ENCODE measurements at places on chromosomes 11 and 22.

- DNase-seq = no peak
These were observed 29.9 kb upstream of the LRRC32 start for GRCh38 chr11:76700177-76701100.

- DNase-seq = peak; percentile 93
These were observed 565.2 kb downstream of the BUD13 start for GRCh38 chr11:116207421-116208141.

DNA sequence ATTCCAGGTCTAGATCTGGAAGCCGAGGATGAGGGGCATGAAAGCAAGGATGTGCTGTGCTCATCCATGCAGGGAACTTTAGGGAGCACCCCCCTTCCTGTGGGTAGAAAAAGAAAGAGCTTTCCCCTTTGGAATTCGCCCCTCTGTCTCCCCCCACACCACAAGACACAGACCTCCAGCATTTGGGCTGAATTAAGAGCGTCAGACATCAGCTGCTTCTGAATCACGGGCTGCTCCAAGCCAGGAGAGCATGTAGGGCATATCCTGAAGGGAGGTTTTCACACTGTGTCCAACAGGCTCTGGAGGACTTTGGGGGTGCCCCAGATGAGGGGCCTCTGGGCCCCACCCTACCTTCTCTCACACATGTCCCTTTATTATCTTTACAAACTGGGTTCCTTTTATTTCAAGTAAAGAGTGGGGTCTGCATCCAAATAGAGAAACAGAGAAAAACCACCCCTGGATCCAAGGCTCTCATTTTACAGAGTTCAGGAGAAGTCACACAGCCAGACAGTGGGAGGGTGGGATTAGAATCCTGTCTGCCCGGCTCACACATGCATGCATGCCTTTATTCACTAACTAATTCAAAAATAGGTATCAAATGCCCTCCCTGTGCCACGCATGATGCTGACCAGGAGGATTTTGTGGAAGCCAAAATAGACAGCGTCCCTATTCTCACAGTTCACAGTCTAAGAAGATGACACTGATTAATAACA, 52.8 kb downstream of the LRRC32 start:
- DNase-seq = no peak

GRCh38 chr11:74749127-74749964, 697 bp downstream of the RNF169 start:
- no peak for DNase-seq

DNA sequence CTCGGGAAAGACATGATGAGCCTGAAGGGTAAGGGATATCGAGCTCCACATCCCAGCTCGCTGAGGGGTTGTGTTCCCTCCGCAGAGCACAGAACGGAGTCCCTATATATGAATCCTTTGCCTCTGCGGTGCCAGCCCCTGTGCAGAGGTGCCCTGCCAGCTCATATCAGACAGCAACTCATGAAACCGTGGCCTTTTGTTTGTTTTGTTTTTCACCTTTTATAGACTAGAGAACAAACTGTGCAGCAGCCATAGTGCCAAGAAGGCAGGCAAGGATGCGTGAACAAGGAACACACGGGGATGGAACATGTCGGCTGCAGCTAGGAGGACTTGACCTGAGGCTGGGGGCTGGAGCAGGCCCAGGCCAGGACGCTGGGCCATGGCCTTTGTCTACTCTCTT, 109.8 kb downstream of the PKNOX2 start:
- no peak for DNase-seq

- DNase-seq = no peak
These were observed 281.7 kb upstream of the MTNR1B start for GRCh38 chr11:92687724-92688123.

DNA sequence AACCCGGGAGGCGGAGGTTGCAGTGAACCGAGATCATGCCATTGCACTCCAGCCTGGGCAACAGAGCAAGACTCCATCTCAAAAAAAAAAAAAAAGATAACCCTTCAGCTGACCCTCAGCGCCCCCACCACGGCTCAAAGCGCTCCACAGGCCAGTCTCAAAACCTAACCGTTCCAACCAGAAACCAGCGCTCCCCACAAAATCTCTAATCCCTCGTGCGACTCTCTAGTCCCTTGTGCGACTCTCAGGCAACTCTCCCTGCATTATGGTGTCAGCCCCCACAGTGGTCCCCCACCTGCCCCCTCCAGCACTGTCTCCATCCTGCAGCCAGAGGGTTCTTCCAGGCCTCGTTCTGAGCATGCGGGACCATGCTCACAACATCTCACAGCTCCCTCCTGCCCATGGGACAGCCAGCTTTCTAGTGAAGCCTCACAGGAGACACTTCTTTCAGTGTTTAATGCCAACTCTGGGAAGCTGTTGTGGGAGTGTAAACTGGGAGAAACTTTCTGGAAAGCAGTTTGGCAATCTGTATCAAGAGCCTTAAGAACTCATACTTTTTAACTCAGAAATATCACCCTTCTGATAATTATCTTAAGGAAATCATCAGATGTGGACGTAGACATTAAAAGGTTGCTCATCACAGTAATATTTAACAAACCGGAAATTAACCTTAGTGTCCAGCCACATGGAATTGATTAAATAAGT, 4.2 kb upstream of the RASGRP2 start:
- DNase-seq = no peak

DNA sequence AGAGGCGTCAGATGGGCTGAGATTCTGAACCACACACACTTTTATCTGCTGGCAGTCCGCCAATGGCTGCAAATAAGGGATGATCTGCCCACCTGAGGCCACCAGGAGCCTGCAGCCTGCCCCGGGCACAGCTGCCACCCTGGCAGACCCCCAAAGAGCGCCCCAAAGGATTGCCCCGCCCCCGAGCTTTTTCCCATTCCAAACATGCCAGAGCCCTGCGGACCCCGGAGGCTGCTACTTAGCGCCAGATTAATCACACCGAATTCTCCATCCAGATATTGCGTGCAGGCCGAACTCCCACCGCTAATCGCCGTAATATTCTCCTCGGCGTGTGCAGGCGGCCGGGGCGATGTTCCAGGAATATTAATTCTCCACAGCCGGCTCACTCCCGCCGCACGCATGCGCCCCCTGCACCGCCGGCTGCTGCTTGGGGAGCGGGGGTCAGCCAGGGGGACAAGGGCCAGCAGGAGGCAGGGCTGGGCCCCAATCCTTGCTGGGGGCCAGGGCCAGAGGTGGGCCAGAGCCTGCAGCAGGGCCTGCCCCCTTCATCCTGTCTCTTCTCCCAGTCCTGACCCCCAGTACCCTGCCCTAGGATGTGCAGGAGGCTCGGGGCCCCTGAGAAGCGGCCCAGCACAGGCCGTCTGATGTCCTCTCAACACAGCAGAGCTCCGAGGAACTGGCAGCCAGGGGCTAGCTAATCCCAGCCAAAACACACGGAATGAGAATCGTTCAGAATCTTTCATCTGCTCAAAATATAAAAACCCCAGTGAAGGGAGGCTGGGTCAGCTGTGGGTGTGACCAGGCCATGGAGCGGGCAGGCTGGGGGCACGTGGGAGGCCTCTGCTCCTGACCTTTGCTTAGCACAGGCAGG, 19.5 kb upstream of the TCF20 start:
- DNase-seq = peak; percentile 80

DNA sequence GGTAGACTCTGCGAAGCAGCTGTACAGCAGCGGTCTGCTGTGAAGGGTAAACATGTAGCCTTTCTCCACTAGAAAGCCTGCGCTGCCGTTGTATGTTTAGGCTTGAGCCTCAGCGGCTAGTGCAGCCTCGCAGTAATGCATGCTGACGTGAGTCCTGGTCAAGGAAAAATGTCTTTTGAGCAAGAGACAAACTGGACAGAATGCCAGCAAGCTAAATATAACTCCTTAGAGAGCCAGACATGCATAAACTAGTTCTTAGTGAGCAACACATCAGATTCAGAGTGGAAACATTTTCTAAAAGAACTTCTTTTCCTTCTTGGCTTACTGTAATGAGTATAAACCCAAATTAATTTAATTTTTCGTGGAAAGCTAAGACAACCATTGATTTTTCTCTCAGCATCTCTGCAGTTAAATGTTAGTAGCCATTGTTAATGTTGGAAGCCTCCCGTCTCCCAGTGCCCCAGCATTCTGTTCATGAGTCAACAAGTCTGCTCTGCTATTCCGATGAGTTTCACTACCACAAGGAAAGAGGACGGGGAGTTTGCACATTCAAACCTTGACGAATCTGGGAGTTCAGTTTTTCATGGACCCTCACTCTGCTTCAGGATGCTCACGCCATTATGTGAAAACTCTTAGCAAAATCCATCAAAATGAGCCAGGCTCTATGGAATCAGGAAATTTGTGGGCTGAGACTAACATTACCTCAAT, 51.4 kb downstream of the JAM3 start:
- no peak for DNase-seq

DNA sequence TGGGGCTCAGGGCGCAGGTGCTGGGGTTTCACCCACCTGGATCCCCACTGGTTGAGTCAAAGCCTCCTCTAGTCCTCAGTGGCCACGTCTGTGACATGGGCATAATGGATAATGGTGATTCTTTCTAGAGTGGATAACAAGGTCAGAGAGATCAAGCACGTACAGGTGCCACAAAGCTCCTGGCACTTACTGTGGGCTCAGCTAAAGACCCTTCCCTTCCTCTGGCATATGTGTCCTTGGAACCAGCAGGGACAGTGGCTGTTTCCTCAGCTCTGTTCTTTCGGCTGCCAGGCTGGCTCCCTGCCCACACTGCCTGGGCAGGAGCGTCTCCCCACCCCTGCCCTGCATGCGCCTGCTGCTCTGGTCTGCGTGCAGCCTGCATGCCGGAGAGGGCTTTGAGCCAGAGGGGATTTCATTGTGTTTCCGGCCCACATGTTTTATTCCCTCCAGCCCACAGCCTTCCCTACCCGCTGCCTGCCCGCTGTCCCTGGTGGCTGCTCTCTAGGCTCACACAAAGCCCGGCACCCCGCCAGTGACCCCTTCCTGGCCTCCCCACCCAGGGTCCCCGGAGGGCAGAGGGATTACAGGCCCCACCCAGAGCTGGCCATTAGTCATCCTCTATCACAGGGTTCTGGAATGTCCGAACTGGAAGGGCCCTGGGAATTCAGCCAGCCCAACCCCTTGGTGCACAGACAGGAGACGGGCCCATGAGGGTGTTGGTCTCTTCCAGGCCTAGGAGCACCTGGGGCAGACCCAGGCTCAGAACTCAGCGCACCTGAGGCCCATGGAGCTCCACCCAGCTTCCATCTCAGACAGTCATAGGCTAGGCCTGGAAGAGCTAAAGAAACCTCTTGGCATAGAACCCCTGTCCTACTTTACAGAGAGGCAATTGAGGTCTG, 55.3 kb upstream of the GCAT start:
- peak; percentile 32 for DNase-seq

GRCh38 chr22:46001426-46002106, 24.6 kb upstream of the WNT7B start:
- DNase-seq = no peak

DNA sequence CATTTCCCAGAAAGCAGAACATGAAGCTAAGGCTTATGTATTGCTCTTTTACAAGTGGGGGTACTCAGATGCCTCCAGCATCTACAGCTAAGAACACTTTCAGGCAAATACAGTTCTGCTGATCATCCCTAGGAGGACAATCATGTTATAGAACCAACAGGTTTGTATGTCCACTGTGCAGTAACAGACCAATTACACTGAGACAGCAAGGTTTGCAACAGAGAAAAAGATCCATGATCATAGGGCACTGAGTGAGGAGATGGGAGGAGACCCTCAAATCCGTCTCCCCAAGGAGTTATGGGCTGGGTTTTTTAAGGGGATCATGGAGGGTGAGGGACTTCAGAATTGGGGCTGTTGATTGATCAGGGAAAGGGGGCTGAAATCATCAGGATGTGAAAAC, 39.1 kb upstream of the GRK3 start:
- DNase-seq = no peak

GRCh38 chr11:112878033-112878601, 83.1 kb upstream of the NCAM1 start:
- DNase-seq = no peak

GRCh38 chr22:42581762-42582716, 28.3 kb downstream of the SERHL2 start:
- DNase-seq = peak; percentile 87

GRCh38 chr11:130620548-130620947, 172.1 kb downstream of the ADAMTS15 start:
- DNase-seq = no peak

DNA sequence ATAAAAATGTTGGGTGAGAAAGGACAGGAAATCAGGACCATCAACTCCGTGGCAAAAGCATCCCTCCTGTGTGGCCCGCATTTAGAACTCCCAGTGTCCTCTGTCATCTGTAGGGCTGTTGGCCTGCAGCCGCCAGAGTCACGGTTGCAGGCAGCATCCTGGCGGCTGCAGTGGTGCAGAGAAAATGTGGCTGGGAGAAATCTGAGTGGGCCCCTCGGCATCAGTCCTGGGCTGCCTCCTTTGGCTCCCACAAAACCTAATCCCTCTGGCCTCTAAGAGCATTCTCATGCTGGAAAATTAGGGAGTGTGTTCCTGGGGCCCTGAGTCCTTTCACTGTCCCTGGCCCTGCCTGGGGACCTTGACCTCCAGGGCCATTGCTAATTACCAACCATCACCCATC, 121.9 kb downstream of the WT1 start:
- no peak for DNase-seq

DNA sequence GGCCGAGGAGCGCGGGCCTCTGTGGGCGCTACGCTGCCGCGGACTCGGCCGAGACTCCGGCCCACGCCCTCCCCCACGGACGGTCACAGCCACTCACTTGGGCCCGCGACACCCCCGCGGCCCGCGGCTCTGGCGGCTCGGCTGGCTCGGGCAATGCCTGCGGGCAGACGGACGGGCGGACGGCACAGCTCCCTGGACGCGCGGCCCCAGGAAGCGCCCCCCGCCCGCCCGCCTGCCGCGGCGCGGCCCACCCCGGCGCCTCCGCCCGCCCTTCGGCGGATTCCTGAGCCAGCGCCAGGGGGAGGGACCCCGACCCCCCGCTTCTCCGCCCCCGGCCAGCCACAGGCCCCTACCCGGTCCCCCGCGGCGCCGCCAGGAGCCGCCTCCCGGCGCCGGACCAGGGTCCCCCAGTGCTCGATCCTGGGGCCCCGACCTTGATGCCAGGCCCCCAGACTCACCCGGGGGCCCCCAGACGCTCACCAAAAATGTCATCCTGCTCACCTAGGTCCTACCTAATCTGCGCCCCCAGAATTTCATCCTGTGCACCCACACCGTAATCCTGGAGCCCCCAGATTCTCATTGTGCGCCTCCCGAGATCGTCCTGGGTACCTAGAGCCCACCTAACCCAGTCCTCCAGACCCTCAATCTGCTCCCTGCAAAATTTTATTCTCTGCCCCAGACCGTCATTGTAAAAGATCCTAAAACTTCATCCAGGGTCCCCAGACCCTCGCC, at the start of gene EFEMP2:
TSS of gene EFEMP2 (minus strand) at position 215 of the 732 bp plus-strand sequence. CDS start 446 bp downstream, outside the sequence.
- no peak for DNase-seq

- no peak for DNase-seq
These were observed 744 bp upstream of the MCM5 start for GRCh38 chr22:35399114-35399677.

DNA sequence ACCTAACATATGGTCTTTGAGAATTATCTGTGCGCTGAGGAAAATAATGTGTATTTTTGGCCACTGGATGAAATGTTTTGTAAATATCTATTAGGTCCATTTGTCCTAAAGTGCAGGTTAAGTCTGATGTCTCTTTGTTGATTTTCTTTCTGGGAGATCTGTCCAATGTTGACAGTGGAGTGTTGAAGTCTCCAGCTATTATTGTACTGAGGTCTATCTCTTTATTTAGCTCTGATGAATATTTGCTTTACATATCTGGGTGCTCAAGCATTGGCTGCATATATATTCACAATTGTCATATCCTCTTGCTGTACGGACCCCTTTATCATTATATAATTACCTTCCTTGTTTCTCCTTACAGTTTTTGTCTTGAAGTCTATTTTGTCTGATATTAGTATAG, 833.8 kb downstream of the DLG2 start:
- no peak for DNase-seq

GRCh38 chr11:44976576-44976975, 25.9 kb upstream of the TP53I11 start:
- DNase-seq = no peak
